Colonic mucosa (tissue), 4 donors: ENCODE measurements at places on chromosomes 11 and 22.
A peak's percentile ranks its signal among the peaks of the same experiment; 100 is the strongest.

DNA sequence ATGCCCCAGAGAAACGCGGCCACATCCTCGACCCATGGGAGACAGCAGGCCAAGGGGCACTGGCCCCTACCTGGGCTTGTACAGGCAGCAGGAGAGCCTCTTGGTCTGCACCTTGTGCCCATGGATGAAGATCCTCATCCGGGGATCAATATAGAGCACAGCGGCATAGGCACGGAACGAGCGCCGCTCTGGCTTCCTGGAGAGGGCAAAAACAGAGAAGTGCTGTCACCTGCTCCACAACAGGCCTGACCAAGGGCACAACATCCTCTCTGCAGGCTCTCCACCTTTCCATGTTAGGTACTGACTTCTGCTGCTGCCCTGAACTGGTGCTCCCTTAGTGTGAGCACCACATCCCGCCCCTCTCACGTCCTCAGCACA is 27.2 kb downstream of the MORC2 start:
- DNase-seq: no peak

DNA sequence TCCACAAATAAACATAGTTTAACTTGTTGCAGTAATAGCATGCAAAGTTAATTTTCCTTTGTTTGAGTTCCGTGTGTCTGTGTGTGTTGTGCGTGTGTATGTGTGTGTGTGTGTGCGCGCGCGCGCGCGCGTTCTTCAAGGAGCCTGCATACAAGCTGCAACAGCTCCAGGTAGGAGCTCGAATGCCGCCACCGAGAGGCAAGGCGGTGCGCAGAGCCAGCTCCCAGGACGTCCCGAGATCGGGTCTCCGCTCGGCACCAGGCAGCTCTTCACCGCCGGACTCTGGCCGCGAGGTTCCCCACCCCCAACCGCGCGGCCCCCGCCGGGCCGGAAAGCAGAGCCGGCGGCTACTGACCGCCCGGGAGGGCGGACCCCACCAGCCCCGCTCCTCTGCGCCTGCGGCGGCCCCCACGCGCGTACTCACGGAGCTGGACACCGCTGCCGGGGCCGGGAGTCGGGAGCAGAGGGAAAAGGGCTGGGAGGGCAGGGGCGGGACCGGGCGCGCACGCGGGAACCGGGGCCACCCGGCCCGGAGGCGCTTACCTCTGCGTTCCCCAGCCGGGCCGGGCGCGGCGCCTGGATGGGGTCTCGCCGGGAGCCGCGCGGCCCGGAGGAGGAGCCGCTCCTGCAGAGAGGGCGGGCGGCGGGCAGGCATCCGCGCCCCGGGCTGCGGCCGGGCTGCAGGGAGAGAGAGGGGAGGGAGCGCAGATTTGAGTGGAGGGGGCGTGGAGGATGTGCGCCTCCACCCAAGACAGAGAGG is 40.4 kb upstream of the AKIP1 start:
- DNase-seq: peak; percentile 81

DNA sequence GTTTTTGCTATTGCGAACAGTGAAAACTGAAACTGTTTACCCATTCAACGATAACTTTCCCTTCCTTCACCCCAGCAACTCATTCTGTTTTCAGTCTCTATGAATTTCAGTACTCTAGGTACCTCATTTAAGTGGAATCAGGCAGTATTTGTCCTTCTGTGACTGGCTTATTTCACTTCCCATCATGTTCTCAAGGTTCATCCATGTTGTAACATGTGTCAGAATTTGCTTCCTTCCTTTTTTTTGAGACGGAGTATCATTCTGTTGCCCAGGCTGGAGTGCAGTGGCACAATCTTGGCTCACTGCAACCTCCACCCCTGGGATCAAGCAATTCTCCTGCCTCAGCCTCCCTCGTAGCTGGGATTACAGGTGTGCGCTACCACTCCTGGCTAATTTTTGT is 23.7 kb downstream of the HTR3B start:
- DNase-seq: no peak

DNA sequence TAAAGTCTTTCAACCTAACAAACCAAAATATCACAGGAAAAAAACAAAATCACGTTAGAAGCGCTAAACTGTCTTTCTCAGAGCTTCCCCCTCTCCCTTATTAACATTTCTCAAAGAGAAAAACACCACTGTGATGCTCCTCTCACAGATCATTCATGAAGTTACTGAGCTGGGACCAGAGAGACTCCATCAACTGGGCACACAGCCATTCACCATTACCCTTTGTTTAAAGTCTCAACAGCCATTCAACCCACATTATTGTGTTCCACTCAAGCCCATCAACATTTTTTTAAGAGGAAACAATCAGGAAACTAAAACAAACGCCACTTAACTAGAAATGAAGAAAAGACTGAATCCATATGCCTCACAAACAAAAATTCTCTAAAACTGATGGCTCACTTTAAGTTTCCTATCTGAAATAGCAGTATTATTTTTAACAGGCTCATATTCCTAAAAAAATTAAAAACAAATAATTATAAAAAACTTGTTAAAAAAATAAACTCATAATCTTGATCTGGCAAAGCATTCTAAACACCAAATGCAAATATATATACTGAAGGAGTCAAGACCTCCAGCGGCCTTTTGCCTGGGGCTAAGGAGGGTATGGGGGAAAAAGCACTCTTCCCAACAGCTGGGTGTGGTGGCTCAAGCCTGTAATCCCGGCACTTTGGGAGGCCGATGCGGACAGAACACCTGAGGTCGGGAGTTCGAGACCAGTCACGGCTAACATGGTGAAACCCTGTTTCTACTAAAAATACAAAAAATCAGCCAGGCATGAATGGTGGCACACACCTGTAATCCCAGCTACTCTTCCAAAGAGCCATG is 14.0 kb downstream of the CELF1 start:
- DNase-seq: no peak

GRCh38 chr11:65132988-65133700 is 1.2 kb downstream of the SYVN1 start:
- DNase-seq: peak; percentile 94

GRCh38 chr11:33320814-33321330 is 63.7 kb downstream of the HIPK3 start:
- no peak for DNase-seq

GRCh38 chr11:69894181-69894611 is 75.0 kb upstream of the FGF3 start:
- no peak for DNase-seq

DNA sequence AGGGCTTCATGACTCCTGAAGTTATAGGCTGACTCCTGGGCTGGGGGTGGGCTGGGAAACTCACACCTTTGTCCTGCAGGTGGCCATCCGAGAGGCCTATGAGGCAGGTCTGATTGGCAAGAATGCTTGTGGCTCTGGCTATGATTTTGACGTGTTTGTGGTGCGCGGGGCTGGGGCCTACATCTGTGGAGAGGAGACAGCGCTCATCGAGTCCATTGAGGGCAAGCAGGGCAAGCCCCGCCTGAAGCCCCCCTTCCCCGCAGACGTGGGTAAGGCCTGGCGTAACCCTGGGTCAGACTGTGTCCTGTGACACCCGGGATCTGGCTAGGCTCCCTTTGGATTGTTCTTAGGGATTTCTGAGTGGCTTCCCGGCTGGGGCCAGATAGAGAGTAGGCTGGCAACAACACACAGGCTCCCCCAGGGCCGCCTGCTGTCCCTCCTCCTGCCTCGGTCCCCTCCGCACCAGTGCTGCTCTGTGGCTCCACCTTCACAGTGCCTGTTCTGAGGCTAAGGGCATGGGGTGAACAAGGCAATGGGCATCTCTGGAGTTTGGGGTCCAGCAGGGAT is 3.6 kb downstream of the NDUFV1 start:
- no peak for DNase-seq

GRCh38 chr11:129699711-129700304 is 115.8 kb upstream of the TMEM45B start:
- DNase-seq: no peak

- no peak for DNase-seq
These were observed 398.6 kb upstream of the ANO5 start for GRCh38 chr11:21794306-21794705.

- no peak for DNase-seq
These were observed 61.3 kb downstream of the TRIM44 start for GRCh38 chr11:35723913-35724312.

DNA sequence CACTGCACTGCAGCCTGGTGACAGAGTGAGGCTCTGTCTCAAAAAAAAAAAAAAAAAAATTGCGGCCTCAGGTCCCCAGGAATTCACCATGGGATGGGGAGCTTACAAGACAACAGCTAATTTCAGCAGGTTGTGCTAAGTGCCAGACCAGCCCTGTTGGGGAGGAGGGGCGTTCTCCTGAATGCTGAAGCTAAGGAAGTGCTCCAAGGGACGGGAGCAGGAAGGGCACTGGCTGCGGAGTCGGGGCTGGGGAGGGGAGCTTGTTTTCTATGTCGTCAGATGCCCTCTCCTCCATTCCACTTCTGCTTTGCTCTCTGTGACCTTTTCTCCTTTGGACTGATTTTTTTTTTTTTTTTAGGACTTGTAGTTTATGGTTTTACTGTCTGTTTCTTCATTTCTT is 4.5 kb downstream of the ADAMTS15 start:
- no peak for DNase-seq

- DNase-seq: no peak
These were observed 21.1 kb downstream of the MPPED2 start for GRCh38 chr11:30565027-30565426.

GRCh38 chr11:70825893-70826540 is 426.4 kb downstream of the SHANK2 start:
- no peak for DNase-seq

DNA sequence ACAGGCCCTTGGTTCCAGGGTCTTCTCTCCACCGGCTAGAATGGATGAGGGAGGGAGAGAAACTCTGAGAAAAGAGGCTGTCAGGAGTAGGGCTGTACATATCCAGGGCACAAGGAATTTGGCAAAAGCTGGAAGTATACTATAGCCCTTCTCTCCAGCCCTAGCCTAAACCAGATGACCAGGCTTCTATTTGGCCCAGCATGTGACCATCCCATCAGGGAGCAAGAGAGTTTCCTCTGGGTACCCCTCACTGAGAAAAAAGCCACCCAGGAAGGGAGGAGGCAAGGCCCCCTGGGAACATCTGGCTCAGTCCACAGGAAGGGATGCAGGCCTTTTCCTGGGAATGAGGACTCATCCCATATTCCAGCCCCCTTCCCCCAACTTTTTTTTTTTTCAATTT is 8.3 kb downstream of the CD44 start:
- no peak for DNase-seq

DNA sequence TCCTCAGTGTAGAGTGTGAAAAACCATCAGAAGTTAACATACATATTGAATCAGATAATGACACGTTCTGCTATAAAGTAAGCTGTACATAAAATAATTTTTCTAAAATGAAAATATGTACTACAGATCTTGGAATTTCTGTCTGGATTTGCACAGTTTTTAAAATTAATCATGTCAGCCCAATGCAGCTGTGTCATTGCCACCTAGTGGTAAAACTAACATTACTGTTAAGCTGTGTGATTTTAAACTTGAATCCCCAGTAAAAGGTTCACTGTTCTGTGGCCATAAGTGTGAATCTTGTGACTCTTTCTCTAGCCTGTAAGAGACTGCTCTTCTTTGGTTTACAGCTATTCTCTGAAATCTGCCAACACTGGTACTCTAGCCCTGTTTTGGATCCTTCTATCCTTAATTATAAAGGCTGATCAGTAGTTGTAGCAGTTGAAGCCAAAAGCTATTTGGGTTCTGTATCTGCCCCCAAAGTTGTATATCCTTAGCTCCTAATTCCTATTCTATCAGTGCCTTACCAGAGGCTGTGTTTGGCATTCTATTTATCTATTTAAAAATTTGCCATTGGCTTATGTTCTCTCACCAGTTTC is 4.0 kb downstream of the JRKL start:
- DNase-seq: no peak

- no peak for DNase-seq
These were observed 127.3 kb downstream of the MORC2 start for GRCh38 chr22:30841273-30841672.

- peak; percentile 86 for DNase-seq
These were observed 11.8 kb upstream of the UVRAG start for GRCh38 chr11:75802913-75803820.

GRCh38 chr11:105204636-105205035 is 65.1 kb upstream of the CARD18 start:
- DNase-seq: no peak

DNA sequence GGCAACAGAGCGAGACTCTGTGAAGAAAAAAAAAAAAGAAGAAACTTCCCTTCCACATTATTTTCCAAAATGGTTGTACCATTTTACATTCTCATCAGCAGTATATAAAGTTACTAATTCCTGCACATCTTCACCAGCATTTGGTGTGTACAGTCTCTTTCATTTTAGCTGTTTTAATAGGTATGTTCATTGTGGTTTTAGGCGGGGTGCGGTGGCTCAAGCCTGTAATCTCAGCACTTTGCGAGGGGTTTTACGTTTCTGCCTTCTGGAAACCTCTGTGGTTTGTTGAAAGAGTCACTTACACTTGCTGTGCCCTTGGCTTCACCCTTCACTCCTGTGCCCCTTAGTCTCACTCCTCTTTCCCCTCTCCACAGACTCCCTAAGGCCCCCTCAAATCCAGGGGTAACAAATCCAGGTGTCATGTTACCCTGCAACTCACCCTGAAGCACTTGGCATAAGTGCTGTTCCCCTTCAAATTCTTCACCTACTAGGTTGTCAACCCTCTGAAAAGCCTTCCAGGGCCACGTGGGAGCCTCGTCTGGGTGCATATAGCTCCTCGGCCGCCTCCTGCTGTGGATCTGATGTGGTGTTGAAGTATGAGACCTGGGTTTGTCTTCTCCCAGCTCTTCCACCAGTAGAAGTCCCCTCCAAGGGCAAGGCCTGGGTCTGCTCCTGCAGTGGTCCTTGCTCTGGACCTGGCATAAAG is 20.8 kb downstream of the TOB2 start:
- DNase-seq: no peak
